ENCODE measurements at places on chromosomes 5 and 9.

GRCh38 chr9:2215921-2216441 lies 200.8 kb downstream of the SMARCA2 start:
- no peak for DNase-seq

- peak; percentile 76 for DNase-seq
Observed at GRCh38 chr5:177479774-177480173, 6.3 kb upstream of the DBN1 start.

DNA sequence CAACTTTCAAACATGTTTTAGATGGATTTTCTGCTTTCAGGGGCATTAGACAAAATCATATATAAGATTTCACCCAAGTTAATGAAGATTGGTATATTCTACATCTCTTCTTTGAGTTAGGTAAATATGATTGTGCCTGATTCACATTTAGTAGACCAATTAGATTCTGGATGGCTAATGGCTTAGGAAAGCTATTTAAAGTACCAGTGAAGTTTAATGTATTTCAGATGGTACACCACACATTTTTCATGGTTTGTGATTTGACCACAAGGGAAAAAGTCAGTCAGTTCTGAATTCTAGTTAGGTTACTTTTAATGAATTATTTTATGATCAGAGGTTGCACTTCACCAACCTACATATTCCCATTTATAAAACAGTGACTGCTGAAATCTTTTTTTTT lies 409.7 kb downstream of the ADGRV1 start:
- DNase-seq = no peak

DNA sequence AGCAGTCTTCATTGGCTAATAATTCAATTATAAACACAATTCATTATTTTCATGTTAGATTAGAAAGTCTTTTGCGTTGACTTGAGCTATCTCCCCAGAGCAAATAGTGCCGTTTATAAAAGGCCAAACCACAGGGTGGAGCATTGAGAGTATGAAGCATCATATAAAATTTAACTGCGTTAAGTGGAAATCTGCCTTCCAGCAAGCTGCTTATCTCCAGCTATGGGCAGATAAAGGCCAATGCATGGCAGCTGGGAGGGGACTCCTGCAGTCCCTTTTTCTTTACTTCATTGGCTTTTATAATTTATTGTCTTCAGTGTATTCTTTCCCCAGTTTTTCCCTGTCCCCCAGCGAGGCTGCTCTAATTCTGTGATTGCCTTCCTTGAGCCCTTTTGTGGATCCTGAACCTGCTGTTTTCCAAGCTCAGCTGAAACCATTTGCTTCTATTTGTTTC lies 113.7 kb downstream of the TMEM232 start:
- DNase-seq = no peak

- DNase-seq = no peak
Observed at GRCh38 chr5:107428303-107428813, 242.4 kb downstream of the EFNA5 start.

- DNase-seq = no peak
Observed at GRCh38 chr5:155827949-155828348, 499.0 kb upstream of the SGCD start.

GRCh38 chr5:121890297-121890858 lies 38.7 kb downstream of the FTMT start:
- DNase-seq = no peak

DNA sequence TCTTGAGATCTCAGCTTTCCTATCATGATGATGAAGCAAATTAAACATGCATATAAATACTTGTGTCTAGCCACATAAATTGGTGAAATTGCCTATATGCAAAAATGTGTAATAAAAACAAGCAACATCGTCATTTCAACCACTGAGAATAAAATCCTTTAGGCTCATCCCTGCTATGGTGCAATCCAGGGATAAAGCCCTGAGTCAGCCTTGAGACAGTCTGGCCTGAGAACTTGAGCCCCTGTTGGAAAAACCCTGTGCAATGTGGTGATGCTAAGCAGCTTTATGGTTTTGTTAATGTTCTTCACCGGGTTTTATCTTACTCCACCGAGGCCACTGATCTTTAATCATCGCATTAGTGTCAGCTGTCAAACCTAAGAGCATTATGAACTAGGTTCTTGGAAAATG lies 170.5 kb downstream of the DCP2 start:
- DNase-seq = no peak

DNA sequence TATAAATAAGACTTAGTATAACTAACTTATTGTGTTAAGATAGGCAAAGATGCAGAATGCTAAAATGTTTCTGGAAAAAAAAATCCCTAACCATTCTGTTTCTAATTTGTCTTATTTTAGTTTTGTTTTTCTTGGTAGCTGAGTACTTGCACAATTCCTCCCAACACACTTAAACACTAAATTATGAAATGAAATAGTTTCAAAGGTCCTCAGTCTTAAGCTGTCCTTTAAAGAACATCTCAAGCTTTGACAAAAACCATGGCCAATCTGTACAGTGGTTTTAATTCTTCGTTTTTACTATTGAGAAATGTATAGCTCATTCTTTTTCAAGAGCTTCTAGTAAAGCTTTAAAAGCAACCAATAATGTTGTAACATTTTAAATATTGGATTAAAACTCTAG lies 171.5 kb downstream of the EDIL3 start:
- no peak for DNase-seq

GRCh38 chr9:112554516-112554915 lies 67.9 kb downstream of the KIAA1958 start:
- no peak for DNase-seq

- peak; percentile 92 for DNase-seq
Observed at GRCh38 chr5:14727428-14727865, 62.9 kb downstream of the OTULIN start.

- peak; percentile 79 for DNase-seq
Observed at GRCh38 chr5:54608423-54609085, 91.0 kb downstream of the SNX18 start.

DNA sequence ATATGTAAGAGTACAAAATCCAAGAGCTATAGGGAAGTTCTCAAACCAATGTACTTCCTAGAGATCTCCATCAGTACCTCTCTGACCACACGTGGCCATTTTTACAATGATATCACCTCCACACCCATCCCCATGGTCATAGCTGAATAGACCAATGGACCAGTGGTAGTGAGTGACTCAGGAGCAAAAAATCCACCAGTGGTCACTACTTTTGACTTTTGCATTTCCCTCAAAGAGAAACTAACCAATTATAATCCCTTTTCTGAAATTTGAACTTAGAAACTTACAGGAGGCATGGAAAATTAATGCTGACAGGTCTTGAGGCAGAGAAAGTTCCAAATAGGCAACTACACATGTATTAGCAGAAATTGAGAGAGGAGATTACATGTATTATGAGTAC lies 238.4 kb downstream of the TRPM3 start:
- DNase-seq = no peak

DNA sequence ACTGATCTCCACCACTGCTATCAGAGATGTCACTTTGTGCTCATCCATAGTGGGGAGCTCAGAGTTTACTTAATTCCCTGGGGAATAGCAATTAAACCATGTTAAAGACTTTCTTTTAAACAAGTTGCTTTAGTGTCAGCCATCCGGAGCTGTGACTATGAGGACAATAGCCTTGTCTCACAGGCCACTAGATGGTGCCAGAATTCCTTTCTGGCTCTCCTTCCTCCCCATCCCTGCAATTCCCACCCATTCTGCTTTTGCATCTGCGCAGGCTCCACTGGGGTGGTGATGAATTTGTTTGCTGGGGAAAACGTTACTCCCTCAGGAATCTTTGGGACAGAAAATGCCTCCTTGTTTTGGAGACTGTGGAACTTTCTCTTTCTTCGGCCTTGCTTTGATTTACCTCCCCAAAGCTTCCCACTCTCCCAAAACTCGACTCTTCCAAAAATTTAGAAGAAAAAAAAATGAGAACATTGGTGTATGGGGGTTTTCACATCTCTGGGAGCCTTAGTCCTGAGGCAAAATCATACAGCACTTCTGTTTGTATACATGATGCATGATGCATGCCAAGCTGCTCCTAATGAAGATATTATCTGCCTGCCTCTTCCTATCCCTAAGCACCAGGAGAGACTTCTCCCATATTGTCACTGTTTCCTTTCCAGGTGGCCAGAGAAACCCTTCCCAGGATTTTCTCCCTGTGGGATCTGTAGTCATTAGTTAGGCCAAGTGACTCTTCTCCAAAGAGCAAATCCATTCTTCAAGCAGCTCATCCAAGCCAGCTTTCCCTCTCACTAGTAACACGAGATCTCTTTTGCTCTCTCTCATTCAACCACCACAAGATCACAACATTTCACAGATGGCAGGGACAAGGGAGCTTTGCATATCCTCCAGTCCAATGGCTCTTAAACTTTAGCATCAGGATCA lies 466.1 kb downstream of the TLR4 start:
- DNase-seq = peak; percentile 26

DNA sequence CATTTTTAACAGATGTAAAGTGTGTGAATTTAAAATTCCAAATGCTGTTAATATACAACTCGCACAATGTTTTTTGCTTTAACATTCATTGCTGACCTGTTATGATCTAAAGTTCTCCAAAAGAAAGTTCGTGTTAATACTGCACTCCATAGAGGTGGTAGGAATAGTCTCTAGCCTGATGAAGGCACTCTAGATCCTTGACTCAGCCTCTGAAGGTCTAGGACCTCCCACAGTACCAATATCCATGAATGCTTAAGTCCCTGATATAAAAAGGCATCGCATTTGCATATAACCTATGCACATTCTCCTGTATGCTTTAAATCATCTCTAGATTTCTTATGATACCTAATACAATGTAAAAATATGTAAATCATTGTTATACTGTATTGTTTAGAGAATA lies 213.6 kb downstream of the EFNA5 start:
- no peak for DNase-seq

GRCh38 chr5:149603210-149603609 lies 21.9 kb downstream of the ARHGEF37 start:
- no peak for DNase-seq

GRCh38 chr5:463952-464351 lies 21.0 kb downstream of the EXOC3 start:
- peak; percentile 81 for DNase-seq

GRCh38 chr9:87494970-87495471 lies 2.6 kb upstream of the DAPK1 start:
- DNase-seq = peak; percentile 83

- no peak for DNase-seq
Observed at GRCh38 chr9:81521892-81522291, 167.5 kb downstream of the TLE1 start.

- DNase-seq = no peak
Observed at GRCh38 chr5:35483780-35484179, 133.9 kb upstream of the SPEF2 start.

DNA sequence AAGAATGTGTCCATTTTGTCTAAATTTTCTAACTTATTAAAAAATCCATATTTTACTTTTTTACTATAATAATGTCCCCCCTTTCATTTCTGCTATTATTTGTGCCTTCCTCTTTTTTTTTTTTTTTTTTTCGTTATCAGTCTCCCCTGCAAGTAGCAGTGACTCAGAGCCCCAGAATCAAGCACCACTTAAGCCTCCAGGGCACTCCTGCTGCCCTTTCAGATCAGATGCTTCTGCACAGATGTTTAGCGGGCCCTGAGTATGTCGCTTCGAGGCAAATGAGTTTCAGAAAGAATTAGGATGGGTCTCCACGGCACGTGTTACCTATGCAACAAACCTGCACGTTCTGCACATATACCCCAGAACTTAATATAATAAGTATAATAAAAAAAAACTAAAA lies 11.7 kb downstream of the MED7 start:
- DNase-seq = no peak

DNA sequence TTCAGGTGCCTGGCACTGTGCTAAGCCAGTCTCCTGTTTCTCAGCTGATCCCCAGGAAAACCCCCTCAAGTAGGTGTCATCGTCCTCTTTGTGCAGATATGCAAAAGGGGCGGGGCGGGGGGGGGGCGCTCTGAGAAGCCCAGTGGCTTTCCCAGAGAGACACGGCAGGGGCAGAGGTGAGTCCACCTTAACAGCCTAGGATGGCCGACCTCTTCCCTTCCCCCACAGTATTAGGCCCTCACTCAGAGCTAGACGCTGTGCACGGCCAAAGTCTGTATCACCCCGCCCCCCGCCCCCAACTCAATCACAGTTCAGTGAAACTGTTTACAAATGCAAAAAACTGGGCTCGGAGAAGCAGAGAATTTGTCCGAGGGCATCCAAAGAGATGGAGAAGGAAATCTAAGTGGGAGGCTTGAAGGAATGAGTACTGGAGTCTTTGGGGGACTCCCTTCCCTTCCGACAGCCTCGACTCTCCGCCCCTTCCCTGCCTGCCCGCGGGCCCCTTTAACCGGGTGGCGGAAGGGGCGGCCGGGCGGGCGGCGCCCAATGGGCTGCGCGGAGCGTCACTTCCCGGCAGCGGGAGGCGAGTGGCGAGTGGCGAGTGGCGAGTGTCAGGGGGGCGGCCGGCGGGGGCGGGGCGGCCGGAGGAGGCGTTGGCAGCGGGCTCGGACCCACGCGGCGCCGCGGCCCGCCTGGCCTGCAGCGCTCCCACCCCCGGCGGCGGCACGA lies at the start of gene ERGIC1:
Gene ERGIC1, plus strand, starts transcription at position 566 of the 729 bp plus-strand sequence. Its CDS starts 163 bp downstream, at position 729.
- peak; percentile 94 for DNase-seq

DNA sequence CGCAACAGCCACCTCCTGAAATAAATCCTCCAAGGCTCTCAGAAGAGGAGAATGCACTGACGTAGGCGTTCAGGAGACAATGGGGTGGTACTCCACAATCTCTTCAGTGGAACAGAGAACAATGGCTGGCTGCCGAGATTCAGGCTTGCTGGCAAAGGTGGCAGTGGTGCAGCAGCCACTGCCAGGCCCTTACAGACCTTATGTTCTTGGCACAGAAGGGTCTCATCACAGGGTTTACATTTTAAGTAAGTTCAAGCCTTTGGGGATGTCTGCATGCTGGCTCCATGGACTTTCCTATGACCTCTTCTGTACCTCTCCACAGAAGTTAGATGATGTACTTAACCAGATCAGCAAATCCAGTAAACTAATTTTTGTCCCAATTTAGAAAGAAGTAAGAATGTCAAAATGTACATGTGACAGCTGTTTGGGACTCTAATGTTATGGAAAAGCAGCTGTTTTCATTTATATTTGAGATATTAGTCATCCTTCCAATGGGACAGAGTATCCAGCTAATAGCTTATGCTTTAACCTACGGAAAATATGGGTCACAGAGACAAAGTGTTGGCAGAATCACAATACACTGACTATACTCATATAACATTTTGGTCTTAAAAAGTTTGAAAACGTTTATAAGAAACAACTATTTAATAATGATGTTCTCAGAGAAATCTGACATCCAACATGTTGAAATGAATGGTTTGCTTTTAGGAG lies 180.9 kb downstream of the MAPKAP1 start:
- DNase-seq = no peak

DNA sequence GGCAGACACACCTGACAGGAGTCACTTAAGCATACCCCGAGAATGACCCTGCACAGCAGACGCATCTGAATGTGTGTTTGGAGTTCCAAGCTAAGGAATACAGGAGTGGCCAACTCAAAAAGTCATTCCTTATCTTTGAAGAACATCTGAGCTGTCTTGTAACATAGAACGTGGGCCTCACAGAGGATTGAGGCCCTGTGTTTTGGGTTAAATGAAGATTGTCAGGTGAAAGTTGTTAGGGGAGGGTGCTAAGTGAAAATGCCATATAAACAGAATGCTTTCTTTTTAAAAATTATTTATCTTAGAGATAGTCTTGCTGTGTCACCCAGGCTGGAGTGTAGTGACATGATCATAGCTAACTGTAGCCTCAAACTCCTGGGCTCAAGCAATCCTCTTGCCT lies 100.9 kb downstream of the PIK3R1 start:
- no peak for DNase-seq

- DNase-seq = no peak
Observed at GRCh38 chr9:123607479-123607878, 251.5 kb downstream of the CRB2 start.

GRCh38 chr5:60856066-60856465 lies 12.0 kb upstream of the ELOVL7 start:
- peak; percentile 77 for DNase-seq
